GM13977 (cell line): ENCODE measurements at places on chromosomes 3 and 15.

DNA sequence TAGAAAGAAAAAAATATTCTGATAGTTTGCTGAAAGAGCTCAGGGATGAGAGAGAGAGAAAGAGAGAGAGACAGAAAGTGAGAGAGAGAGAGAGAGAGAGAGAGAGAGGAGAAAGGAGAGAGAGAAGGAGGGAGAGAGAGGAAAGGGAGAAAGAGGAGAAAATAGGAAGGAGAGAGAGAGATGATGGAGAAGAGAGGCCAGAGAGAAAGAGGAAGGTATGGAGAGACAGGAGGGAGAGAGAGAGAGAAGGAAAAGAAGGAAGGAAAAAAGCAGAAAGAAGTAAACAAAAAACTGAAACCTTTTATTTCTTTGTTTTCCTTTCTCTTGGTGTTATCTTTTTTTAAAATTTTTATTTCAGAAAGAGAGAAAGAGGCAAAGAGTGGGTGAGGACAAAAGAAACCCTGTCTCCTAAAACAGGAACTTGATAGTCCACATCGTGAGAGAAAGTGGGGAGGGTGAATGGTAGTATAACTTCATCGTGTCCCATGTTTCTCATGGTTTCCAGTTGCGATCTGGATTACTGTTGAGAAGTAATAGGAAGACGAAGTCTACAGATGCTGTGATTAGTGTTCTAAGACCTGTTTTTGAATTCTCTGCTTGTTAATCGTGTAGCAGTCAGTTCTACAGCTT is 279.7 kb downstream of the LPP start:
- no peak for DNase-seq

- DNase-seq: no peak
Observed at GRCh38 chr15:62360332-62361097, 195.4 kb upstream of the C2CD4B start.

GRCh38 chr15:38503496-38503895 is 49.6 kb downstream of the FAM98B start:
- DNase-seq: no peak

DNA sequence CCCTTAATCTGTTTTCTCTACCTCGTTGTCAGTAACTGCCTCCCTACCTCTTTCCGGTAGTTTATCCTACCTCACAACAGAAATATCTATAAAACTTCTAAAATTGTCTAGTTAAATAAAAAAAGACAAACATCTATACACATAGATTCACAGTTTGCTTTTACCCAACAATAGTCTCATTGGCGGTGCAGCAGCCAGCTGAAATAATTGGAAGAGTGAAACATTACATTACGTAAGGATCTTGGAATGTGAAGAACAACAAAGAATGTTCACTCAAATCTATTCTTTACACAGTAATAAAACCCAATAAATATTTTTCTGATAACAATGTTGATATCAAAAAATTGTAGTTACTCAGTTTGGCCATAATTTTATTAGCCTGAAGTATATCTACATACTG is 115.5 kb upstream of the ARPP21 start:
- no peak for DNase-seq

- DNase-seq: peak; percentile 72
Observed at GRCh38 chr3:25856902-25857518, 67.1 kb downstream of the OXSM start.

GRCh38 chr3:25548836-25549235 is 115.9 kb downstream of the TOP2B start:
- no peak for DNase-seq

DNA sequence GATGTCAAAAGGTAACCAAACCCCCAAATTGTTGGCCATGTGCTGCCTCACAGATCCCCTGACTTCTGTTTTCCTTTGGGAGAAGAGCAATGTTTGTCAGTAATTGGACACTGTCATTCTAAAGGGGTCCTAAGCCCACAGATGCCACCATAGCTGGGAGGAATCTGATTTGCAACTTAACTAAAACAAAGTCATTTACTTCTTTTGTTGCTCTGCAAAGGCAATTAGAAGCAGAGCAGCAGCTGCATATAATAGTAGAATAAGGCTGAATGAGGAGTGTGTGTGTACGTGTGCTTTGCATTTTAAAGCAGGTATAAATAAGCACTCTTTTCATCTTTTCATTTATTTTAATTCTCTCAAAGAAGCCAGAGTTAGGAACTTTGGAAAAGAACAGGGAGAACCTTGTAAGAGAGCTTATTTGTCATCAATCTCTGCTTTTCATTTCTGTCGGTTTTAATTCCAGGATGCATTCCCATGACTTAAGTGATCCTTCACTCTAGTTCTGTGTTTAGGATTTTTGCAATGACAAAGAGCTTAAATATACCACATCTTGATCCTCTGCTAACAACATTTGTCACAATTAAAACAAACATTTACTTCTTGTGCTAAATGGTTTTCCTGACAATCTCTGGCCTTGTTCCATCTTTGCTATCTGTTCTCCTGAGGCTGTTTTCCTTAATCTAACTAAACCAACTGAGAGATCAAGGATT is 530.2 kb upstream of the CBLB start:
- no peak for DNase-seq

DNA sequence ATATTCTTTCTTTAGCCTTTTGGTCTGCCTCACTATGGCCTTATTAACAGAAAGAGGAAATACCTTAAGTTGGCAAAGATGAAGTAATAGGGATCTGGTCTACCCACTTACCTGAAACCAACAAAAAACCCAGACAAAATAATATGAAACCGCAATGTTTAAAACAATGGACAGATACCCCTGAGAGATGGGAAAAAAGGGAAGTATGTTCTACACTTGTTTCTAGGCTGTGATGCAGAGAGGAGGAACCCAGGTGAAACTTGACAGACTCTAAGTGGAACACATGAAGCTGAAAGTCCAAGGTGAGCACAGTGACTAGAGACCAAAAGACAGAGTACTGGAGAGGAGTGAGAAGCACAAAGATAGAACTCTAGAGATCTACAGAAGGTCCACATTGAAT is 78.4 kb downstream of the NR2E3 start:
- DNase-seq: no peak

DNA sequence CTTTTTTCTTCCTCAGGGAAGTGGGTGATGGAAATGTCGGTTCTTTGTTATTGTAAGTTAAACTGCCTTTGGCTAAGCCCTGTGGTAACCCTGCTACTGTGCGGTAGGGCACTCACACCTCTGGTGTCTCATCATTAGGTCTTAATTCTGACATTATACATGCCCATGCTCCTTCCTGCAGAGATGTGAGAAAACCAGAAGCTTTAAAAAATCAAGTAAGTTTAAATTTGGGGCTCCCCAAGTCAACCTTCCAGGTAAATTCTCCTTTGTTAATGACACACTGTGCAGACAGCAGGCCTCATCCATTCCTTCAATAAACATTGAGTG is 155.8 kb downstream of the FAM43A start:
- DNase-seq: no peak

- no peak for DNase-seq
Observed at GRCh38 chr3:126568776-126569342, 10.1 kb upstream of the C3orf22 start.

- DNase-seq: no peak
Observed at GRCh38 chr3:99394831-99395778, 243.3 kb upstream of the COL8A1 start.

- DNase-seq: no peak
Observed at GRCh38 chr3:12986986-12987385, 86.2 kb downstream of the IQSEC1 start.

DNA sequence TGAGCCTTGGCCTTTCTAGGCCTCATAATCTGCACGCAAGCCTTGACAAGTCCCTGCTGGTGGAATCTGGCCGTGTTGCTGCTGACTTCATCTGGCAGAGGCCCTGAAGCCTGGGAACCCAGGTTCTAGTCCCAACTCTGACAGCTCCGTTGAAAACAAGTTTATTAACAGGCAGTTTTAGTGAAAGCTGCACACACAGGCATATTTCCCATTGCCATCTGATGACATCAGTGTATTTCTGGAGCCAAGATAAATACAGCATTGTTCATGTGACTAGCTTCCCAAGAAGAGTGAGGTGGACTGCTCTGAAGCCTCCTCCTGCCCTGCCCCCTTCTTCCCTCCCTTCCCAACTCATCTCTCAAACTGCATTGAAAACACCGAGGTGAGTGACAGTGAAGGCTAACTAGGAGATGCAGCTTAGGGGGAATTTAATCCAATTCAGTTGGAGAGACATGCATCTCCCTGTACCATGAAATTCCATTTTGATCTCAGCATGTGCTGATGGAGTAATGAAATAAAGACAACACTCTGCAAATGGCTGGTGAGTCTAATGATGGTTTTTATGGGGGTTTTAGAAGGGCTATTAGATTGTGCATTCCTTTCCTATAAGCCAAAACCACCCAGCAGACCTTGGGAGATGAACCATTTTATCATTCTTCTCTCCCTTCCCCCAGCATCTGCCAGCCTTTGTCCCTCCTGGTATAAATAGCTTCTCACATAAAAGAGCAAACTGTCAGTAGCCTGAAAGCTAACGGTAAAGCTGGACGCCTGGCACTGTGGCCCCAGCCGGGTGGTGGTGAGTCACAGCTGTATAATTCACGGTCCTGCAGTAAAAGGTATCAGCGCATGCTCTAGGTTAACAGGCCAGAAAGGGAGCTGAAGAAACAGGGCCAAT is 38.0 kb downstream of the PRICKLE2 start:
- DNase-seq: no peak

DNA sequence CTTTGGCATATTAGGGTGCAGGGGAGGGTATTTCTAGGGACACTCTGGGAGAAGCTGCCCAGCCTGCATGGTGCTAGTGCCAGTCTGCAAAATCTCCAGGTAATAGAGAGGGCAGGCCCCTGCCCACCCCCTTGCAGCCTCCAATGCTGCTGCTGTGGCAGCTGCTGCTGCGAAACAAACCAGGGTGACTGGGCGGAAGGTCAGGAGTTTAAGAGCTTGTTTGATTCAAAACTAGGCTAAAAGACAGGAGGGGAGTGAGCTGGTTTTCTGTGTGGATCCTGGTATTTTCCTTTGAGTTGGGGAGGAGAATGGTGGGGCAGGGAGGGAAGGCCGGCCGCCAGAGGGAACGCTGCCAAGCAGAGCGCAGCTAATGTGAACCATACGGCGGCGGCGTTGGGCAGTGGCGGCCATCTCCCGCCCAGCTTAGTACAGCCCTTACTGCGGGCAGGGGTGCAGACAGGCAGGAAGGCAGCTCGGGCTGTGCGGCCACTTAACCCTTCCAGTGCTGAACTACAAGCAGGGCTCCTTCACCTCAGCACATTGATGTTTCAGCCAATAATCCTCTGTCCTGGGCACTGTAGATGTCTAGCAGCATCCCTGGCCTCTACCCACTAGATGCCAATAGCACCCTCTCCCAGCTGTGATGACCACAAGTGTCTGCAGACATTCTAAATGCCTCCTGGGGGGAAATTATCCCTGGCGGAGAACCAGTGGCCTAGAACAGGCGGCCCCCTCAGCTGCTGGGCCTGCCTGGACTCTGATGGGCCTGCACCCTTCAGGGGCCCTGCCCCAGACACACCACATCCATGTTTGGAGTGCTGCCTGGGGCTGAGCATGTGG is 125.7 kb downstream of the EEFSEC start:
- DNase-seq: no peak

DNA sequence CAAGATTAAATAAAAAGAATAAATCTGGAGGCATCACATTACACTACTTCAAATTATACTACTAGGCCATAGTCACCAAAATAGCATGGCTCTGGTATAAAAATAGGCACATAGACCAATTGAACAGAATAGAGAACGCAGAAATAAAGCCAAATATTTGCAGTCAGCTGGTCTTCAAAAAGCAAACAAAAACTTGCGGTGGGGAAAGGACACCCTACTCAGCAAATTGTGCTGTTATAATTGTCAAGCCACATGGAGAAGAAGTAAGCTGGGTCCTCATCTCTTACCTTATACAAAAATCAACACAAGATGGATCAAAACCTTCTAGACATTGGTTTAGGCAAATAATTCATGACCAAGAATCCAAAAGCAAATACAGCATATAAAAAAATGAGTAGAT is 259.2 kb upstream of the SLITRK3 start:
- DNase-seq: no peak

DNA sequence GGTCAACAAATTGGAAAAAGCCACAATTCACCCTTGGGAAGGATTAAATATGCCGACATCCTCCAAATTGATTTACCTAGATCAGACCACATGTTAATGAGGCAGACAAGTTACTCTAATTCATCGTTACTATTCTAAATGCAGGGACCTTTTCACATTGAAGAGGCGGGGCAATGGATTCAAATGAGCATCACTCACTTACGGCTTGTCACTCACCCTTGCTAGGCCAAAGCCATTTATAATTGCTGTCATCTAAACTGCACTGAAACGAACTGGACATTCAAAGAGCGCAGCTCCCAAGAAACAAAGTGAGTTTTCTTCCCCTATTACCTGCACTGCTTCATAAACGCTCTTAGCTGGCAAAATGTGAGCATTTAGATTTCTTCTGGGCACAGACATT is 313.9 kb downstream of the WDR72 start:
- DNase-seq: no peak
